NCI-H146 (cell line): ENCODE measurements at places on chromosomes 7 and 10.

DNA sequence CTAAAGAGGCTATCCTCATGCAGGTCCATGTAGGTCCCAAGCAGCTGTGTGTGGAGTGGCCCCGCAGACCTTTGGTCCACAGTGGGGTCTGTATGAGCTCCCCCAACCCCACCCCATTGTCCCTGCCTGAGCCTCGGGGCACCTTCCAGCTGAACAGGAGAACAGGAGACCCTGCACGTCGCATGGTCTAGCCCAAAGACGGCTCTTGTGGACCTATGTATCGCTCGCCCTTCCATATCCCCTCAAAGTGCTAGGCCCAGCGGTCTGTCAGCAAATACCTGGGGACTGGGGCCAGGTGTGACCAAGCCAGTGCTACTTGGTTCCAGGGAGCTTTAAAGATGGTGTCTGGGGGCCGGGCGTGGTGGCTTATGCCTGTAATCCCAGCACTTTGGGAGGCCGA, 43.0 kb downstream of the OAT start:
- DNase-seq = no peak

DNA sequence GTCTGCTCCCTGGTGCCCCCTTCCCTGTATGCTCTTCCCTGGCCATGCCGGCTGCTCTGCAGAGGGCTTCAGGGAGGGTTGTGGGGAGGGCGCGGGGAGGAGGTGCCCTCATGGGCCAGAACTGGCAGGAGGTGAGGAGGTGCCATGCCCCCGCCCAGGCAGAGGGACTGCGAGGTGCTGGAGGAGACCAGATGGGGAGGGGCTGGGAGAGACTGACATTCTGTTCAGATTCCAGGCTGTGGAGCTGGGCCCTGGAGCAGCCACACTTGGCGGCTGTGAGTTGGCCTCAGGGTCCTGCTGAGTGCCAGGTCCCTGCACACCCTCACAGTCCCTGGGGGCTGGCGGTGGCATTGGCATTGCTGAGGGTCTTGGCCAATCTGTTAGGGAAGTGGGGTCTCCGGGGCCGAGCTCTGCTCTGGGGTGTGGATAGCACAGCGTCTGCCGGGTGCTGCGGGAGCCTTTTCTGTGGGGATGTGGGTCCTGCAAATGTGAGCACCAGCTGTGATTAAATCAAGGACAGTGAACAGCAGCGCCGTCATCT, 25.4 kb downstream of the INPP5A start:
- no peak for DNase-seq

DNA sequence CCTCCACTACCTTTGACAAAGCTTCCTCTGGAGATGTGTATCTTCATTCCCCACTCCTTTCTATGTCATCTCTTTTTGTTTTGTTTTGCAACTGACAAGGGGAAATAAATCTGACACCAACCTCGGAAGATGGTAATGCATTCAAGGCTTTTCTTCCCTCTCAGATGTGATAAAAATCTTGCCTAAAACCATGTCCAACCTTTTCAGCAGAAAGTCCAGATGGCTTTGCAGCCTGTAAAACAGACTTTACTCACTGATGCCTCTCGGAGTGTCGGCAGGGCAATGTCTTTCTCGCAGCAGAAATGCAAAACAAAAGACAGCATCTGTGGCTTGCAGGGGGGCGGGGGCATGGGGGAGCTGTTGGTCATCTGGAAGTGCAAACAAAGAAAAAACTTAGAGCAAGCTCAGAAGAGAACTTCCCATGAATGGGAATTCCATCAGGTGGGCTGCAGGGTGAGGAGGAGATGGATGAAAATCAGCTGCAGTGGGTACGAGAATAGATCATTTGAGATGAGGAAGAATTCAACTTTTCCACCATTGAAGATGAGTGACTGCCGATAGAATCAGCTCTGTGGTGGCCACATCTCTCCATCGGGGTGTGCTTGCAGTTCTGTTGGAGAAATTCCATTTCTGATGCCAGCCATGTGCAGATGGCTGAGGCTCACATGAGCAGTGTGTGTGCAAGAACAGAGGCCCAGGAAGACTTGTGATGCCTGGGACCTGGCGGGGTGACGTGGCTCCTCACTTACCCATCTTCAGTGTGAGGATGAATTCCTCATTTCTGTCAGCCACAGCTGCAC, 237.7 kb downstream of the WDR37 start:
- DNase-seq = peak; percentile 30

DNA sequence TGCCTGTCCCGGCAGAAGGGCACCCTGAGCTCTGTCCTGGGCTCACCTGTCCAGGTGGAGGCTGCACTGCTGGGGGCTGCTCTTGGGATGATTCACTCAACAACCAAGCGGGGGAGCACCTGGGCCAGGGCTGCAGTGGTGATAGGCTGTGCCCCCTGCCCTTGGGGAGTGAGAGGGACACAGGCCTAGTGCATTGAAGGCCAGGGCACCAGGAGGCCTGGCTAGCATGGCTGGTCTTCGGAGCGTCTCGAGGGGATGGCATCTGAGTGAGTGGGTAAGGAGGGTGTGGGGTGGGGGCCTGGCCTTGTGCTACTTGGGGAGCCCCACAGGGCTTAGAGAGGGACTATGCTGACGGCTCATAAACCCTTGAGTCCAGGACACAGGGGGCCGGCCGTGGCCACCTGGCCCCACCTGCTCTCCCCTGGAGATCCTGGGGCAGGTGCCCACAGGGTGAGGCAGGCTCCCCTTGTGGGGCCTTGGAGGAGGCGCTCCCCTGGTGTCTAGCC, 3.1 kb downstream of the PWWP2B start:
- no peak for DNase-seq

DNA sequence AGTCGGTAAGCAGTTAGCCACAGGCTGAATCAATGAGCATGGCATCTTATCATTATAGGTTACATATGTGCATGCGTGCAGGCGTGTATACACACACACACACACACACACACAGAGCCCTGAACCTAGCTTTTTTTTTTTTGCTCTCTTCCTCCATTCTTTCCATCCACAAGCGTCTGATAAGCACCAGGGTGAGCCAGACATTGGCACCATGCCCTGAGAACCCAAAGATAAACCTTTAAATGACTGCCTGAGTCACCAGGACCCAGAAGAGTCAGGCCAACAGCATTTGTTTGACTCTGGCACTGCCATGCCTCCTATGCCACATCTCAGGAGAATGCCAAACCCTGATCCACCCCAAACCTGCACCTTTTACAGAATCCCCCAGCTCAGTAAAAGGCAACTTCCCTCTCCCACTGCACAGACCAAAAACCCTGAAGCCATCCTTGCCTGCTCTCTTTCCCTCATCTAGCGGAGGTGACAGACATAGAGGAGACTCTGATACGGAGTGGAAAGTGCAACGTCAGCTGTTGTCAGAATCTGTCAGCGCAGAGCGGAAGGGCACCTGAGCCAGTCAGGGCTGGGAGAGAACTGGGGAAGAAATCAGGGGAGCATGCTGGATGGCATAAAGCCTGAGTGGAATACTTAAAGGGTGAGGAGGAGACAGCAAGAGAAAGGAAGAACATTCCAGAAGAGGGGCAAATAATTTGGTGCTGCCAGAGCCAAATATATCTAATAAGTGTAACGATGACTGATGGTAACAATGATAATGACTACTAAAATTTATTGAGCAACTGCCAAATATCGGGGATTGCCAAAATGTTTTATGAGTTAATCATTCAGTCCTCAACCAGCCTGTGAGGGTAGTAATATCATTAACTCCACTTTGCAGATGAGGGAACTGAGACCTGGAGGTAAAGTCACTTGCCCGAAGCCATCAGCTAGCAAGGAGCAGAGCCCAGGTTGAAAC, 3.2 kb downstream of the PARP12 start:
- DNase-seq = no peak

GRCh38 chr7:47444376-47445098, 137.4 kb downstream of the TNS3 start:
- peak; percentile 13 for DNase-seq
